ENCODE measurements at places on chromosomes 12 and 14.

DNA sequence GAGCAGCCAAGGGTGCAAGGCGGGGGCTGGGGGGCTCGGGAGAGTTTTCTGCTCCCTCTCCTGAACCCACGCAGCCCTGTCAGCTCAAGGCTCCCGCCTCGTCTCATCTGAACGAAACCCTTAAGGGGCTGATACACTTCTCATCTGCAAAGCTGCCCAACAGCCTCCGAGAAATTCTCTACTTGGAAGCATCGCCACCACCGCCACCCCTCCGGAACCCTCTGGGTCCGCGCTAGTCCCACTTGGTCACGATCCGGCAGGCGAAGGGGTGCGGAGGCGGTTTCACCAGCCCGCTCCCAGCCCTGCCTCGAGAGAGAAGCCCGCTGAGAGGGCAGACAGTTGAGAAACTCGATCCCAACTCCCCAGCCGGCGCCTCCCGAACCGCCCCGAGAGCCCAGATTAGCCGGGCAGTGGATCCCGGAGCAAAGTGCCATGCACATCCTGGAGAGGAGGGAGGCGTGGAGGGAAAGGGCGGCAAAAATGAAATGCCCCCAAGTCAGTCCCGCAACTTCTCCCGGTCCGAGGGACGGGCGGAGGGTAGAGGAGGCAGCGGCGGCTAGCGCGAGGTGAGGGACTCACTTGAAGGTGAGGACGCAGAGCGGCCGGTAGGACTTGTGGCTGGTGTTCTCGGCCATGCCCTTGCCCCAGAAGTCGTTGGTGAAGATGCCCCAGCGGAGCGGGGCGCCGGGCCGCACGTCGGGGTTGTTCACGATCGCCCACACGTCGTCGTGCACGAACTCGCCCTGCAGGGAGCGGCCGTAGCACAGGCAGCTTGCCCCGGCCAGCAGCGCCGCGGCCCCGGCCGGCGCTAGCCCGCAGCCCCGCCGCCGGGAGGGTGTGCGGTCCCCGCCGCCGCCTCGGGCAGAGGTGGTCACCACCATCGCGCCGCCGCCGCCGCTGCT is 620 bp downstream of the TMTC1 start:
- DNase-seq = no peak

DNA sequence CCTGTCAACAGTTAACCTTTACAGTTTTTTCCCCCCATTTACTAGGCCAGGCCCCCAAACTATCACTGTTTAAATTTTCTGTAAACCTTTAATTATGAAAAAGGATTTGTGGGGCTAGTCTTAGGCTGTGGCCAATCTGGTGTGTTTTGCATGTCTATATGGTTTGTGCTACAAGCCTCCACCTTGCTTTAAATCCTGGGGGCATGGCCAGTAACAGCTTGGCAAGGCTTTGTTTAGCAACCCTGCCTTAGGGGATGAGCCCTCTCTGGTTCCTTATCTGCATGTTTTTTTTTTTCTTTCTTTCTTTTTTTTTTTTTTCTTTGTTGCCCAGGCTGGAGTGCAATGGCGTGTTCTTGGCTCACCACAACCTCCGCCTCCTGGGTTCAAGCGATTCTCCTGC is 102.7 kb downstream of the KCNMB4 start:
- no peak for DNase-seq

DNA sequence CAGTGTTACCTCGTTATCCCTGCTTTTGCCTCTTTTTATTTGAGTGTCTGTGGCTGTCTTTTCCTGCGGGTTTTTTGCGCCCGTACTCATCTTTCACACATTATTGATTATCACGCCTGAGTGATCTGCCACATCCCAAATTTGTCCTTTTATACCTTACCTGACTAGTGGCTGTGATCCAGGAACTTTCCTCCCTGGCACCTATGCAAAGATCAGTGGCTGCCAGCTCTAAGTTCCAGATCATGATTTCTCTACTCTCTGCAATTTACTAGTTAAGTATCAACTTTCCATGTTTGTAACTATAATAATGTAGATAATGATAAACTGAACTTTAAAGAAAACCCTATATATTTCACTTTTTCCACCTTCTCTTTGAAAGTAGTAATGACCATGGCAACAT is 36.9 kb downstream of the PLEKHA5 start:
- DNase-seq = no peak

- DNase-seq = peak; percentile 73
Measured at GRCh38 chr14:67934087-67934486, 114.5 kb downstream of the RAD51B start.

- DNase-seq = no peak
Measured at GRCh38 chr12:108425238-108425795, 86.2 kb upstream of the CMKLR1 start.

GRCh38 chr12:130595566-130595965 is 120.5 kb downstream of the RIMBP2 start:
- DNase-seq = no peak

DNA sequence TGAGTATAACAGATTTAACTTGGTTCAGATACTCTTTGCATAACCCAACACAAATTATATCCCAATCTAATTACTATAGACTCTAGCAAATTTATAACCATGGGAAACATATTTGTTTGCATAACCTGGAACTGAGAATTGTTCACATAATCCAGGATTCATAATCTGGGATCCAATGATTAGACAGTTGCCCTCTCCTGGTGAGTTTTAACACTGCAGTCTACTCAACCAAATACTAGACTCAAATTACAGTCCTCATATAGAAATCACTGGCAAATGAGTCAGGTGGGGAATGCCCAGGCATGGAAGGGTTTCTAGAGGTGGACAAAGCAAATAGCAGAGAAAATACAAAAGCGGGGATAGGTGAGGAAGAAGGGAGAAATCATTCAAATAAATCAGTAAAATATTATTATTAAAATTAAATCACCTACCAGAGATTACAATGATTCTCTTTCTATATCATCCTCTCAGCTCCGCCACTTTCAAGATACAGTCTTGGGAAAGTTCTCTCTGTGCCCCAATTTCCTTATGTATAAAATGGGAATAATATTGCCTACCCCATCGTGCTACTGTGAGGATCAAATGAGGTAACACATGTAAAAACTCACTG is 9.4 kb downstream of the GCH1 start:
- peak; percentile 49 for DNase-seq

DNA sequence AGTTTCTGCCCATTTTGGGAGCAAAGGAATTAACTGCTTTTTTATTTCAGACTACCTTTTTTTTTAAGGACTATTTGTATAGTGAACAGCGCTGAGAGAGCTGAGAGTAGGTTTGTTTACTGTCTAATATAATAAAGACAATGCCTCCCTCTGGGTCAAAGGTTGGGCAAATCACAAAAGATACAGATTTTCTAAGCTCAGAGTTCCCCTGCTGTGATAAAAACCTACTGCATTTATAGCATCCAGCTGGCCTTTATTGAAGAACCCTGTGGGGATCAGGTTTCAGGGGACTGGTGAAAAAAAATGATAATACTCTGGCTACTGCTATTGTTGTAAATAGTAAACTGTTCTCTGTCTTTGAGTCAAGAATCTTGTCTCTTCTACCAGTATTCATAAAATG is 28.7 kb downstream of the CCDC59 start:
- DNase-seq = no peak

- no peak for DNase-seq
Measured at GRCh38 chr14:101734246-101734847, 27.2 kb upstream of the PPP2R5C start.

GRCh38 chr12:79262938-79263337 is 398.4 kb downstream of the SYT1 start:
- no peak for DNase-seq

DNA sequence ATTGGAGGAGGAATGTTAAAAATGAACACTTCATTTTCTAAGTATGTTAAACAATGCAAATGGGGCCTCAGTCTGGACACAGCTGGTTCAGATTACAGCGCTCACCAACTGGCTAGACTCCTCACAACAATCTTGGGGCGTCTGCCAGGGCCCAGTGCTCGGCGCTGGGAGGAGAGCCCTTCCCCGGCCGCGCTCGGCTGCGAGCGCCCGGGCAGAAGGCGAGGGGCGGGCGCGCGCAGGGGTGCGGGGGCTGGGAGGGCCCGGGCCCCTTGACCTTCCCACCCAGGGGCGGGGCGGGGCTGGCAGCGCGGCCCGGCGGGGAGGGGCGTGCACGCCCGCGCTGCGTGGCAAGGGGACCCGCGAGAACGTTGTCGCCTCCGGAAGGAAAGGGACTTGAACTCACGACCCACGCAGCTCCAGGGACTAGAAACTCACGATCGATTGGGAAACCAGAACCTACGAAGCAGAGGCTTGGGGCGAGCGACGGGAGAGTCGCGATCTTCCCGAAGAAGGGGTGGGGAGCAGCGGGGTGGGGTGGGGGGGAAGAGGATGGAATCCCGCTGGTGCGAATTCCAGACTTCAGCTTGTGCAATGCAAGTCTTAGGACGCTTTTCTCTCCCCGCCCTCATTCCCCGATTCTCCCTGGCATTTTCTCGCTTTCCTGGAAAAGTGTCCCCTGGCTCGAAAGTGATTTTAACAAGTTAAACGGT is at the start of gene FBLN5:
TSS of gene FBLN5 (minus strand) at position 220 of the 710 bp plus-strand sequence. CDS start 465 bp downstream, outside the sequence.
- no peak for DNase-seq

DNA sequence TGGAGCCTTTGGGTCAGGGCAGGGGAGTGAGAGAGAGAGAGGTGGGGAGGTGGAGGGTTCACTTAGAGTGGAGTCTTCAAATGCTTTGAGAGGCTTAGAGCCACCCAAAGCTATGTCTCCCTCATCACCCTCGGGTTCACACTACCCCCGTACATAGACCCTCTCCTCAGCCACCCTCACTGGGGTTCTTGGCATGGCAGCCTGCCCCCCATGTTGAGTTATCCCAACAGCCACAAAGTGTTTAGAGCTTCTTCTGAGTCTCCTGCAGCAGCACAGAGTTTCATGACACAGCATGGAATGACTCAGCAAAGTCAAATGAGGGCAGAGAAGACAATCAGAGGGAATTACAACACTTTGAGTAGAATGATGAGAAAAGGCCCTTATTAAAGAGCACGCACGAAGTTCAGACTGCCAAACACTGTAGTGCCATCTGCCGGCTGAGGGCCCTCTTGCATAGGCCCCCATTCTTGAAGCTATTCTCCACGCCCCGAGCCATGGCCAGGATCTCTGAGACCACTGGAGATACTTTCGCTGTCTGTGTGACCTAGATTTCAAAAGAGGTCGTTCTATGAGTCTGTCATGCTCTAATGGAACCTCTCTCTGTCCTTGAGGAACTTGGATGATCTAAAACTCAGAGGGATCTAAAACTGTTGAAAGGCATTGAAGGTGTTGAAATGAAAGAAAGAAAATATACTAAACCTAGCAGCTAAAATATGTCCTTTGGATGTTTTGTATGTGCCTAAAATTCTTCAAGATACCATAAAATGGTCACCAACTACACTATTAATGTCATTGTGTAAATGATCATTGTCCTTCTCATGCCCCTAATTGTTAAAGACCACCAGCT is 221.9 kb downstream of the PELI2 start:
- DNase-seq = peak; percentile 33

- DNase-seq = peak; percentile 24
Measured at GRCh38 chr12:57173089-57173488, 25.7 kb upstream of the LRP1-AS start.

GRCh38 chr14:31936115-31936514 is 141.0 kb upstream of the ARHGAP5 start:
- DNase-seq = no peak

Data from OCI-LY7 (cell line).